ENCODE measurements at places on chromosomes 5 and 9.

- DNase-seq = no peak
These were observed 367.8 kb downstream of the IRX2 start for GRCh38 chr5:2383698-2384065.

DNA sequence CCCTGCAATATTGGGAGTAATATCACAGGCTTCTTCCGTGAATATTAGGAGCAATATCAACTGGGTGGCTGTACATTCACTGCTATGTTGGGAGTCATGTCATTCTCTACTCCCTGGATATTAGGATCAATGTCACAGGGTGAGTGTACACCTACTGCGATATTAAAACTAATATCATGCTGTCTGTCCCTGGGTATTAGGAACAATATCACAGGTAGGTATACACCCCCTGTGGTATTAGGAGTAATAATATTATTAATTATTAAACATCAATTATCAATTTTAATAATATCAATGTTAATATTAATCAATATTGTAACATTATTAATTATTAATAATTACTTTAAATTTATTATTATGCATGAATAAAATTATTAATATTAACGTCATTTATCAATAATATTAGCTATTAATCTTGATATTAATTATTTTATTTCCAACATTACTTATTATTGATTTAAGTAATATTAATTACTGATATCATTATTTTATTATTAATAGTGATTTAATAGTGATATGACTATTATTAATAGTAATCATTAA is 121.9 kb downstream of the TMEM38B start:
- no peak for DNase-seq

DNA sequence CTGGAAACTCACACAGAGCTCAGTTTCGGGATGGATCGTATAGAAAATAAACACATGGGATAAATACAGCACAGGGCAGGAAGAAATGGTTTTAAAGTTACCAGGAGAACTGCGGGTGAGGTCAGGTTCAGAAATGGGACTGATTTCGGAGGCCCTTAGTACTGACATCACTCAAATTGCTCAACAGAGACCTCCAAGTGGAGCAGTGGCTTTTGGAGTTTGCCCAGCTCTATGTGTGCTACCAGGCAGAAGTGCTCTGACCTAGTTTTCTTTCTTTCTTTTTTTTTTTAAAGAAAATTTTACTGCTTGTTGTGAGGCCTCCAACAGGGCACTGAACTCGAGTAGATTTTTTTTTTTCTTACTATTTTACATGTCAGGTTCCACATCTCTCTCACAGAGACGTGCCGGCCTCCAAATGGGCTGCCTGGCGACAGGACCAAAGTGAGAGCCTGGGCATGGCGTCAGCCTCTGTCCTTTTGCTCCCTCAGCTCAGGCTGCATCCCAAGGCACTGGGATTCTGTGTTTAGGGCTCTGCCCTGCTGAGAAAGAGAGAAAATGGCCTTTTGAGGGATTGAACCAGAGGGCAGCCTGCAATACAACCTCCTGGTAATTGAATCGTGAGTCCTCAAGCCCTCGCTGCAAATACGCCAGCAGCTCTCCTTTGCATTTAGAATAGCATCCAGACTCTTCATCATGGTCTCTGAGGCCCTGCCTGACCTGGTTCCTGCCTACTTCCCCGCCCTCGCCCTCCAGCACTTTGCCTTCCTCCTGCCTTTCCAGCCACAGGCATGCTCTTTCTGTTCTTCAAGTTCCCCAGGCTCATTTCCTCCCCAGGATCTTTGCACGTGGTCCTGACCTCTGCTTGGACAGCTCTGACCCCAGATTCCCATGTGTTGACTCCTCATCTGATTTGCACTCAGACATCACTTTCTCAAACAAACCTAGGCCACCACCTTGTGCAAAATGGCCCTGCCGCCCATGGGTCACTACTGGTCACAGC is 173.5 kb downstream of the FGF1 start:
- DNase-seq = peak; percentile 71

GRCh38 chr9:136590821-136591752 is 45.2 kb upstream of the NOTCH1 start:
- DNase-seq = no peak

DNA sequence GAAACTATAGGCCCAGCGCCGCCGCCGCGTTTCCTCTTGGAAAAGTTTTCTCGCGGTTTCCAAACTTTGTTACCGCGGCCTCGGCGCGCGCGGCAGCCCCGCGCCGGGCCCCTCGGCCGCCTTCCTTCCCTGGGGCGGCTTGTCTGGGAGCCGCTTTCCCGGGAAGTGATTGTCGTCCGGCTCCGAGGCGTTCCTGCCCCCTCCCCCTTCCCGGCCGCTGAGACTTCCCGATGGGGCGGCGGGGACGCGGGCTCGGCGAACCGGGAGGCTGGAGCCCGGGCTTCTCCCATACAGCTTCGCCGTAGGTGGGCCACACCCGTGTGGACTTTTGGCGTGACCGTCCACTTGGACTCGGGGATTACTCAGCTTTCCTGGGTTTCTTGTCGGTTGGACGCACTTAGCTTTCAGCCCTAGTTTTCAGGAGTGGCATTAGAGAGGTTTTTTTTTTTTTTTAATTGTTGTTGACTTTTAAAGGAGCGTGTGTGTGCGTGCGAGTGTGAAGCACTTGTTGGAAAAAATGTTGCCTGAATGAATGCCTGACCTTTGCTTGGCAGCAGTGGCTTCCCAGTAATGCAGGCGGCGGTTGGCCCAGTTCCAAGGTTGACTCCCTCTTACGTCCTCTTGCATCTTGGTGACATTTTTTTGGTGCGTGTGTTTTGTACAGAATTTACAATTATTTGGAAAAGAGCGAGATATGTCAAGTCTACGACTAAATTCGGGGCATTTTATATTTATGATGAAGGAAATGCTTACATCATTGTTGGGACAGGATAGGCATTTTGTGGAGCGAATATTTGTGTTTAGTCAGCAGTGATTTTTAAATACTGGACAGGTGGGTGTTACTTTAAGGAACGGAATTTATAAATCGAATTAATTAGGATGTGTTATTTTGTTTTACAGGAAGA is 821 bp downstream of the CTNNA1 start:
- DNase-seq = peak; percentile 83

DNA sequence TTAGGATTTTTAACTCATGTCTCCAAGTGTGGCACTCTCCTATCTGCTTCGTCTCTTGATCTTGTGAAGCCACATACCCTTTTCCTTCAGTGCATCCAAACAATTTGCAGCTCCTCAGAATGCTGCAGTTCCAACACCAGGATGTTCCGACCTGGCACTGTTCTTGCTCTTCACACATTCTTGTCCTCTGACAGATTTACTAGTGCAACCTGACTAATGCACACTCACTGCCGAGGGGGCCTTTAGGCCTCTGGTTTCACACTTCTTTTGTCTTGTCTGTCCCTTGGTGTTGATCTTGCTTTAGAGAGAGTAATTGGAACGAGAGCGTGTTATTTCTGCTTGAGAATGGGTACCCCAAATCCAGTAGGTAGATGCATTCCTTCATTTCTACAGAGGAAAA is 15.0 kb downstream of the ARHGAP26 start:
- DNase-seq = no peak
